ENCODE measurements at places on chromosomes 4 and X.

DNA sequence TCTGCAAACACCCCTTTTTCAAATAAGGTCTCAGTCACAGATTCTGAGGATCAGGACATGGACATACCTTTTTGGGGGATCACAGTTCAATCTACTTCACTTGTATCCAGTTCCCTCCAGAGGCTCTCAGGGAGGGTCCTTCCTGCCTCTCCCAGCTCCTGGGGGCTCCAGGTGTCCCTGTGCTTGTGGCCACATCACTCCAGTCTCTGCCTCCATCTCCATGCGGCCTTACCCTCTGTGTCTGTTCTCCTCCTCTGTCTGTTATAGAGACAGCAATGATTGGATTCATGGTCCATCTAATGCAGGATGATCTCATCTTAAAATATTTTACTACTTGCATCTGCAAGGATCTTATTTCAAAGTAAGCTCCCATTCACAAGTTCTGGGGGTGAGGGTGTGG lies 269.6 kb downstream of the ASMT start:
- no peak for DNase-seq

- no peak for DNase-seq
Measured at GRCh38 chr4:115851918-115852766, 738.7 kb upstream of the NDST4 start.

DNA sequence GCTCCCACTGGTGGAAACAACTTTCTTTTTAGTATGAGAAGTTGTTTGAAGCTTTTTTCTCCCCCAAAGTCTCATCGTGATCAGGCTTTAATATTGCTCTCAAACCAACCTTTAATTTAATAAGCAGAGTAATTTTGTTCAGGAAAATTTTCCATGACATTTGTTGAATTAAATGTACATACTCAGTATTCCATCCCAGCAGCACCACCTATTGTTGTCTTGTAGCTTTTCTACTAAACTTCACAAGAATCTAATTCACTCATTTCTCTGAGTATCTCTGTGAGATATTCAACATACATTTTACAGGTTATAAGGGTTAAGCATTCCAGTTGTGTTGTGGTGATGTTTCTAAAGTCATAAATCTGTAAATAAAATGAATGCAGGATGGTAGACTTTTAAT lies 218.3 kb upstream of the HAND2 start:
- DNase-seq, result no peak

- no peak for DNase-seq
Measured at GRCh38 chrX:110001740-110002299, 1.1 kb upstream of the TMEM164 start.

GRCh38 chr4:176377780-176378179 lies 58.0 kb downstream of the SPCS3 start:
- no peak for DNase-seq

GRCh38 chr4:147042046-147042445 lies 96.4 kb upstream of the TTC29 start:
- no peak for DNase-seq

- no peak for DNase-seq
Measured at GRCh38 chr4:16537926-16538325, 311.7 kb upstream of the TAPT1 start.

- DNase-seq, result no peak
Measured at GRCh38 chrX:139734996-139735395, 27.0 kb upstream of the MCF2 start.

DNA sequence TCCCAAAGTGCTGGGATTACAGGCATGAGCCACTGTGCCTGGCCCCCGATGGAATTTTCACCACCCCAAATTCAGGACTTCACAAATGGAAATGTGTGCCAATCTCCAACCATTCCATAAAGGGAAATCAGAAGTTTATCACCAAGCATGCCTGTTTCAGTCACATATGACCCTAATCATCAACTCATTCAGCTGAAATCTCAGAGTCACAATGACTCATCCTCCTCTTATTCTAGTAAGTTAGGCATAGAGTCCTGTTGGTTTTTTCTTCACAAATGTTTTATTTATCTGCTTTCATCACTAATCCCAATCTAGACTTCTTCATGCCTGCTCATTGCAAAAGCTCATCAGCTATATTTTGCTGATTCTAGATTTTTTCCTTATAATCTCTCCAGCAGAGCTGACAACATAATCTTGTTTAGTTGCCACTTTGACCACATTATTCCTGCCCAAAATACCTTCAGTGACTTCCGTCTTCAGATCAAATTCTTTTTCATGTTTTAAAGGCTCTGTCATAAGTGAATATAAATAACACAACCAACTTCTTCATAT lies 83.3 kb downstream of the SLC7A11 start:
- no peak for DNase-seq

DNA sequence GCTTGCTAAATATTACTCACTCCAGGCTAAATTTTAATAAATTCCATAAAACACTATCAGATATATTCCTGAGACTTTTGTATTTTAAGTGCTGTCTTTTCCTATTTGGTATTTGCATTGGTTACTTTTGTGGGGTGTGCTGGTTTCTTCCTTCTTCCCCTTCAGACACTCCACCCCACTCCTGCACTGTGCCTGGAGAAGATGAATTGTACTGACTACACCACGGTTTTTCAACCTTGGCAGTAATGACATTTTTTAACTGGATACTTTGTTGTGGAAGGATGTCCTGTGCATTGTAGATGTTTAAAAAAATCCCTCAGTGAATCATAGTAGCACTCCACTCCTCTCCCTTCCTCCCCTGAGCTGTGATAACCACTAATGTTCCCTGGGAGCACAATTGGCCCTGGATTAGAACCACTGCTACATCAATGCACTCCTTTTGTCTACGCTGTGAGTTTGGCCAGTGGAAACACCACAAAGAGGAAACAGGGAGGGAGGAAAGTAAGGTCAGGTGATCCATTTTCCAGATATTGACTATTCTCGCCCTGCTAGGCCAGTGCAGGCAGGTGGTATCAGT lies 36.3 kb downstream of the SNCA start:
- no peak for DNase-seq

- no peak for DNase-seq
Measured at GRCh38 chr4:82721819-82722423, 76.7 kb downstream of the SCD5 start.

DNA sequence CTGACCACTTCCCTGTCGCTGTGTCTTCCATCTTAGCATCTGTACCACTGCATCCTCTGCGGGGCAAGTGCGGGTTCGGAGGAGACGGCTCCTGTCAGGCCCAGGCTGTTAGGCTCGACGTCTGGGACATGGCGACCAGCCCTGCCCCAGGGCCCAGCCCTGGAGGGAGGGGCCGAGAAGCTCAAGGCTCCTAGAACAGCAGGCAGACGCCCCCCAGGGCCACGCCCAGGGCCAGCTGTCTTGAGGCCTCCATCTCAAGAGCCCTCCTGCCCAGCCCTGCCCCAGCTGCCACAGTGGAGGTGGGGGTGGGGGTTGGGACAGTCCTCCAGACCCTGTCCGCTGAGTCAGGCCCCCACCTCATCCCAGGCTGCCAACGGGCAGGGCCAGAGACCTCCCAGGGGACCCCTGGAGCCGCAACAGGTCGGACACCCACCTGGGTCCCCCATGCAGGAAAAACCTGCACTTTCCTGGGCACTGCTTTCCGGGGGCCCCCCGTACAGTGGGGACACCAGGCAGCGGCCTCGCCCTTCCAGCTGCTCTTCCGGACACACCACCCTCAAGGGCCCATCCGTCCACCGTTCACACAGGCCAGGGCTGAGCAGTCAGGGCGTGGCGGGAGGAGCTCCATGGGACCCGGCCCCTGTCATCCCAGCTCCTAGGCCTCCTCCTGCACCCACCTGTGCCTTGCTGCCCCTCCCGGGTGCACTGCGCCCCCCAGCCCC lies 83.1 kb downstream of the FAM53A start:
- no peak for DNase-seq

DNA sequence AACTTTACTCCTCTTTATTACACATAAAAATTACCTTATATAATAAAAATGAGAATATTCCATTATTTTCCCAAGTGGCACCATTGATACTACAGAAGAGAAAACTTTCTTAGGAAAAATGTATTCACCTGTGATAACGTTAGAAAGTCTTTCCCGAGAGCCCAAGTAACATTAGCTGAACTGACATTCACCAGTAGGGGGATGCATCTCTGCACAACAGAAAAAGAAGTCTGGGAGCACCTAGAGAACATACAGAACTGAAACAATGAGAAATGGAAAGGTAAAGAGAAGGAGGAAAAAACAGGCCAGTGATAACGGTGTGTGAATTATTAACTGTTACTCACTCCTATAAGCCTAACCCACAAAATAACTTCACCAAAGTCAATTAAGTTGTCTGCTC lies 423.3 kb downstream of the CENPC start:
- DNase-seq, result no peak

DNA sequence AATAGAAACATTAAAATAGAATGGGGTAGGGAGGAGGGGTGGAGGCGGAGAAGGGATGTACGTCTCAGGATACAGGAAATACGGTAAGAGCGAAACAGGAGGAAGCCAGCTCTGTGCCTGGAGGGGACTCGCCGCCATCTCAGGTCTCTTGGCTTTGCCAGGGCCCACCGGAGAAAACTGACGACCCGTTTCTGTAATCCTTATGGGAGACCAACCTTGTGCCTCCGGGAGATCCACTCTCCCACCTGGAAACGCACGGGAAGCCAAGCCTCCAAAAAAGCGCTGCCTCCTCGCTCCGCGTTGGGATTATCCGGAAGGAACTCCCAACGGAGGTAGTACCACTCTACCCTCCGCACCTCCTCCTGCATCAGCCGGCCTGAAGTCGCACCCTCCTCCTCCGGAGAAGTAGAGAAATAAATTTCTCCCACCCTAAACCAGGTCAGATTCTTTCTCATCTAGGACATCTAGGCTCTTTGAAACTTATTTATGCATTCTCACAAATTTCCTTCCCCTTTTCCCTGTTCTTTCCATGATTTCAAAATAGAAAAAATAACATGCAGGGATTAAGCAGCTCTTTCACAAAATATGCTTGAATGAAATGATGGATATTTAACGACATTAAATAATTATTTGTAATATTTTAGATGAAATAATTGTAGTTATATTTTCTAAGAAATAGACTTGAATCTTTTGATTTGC lies at the start of gene NBDY:
Gene NBDY, plus strand, starts transcription at position 92 of the 699 bp plus-strand sequence. Its CDS starts 111 bp downstream, at position 203.
- DNase-seq, result no peak

- DNase-seq, result no peak
Measured at GRCh38 chrX:123361371-123361770, 177.3 kb downstream of the GRIA3 start.

DNA sequence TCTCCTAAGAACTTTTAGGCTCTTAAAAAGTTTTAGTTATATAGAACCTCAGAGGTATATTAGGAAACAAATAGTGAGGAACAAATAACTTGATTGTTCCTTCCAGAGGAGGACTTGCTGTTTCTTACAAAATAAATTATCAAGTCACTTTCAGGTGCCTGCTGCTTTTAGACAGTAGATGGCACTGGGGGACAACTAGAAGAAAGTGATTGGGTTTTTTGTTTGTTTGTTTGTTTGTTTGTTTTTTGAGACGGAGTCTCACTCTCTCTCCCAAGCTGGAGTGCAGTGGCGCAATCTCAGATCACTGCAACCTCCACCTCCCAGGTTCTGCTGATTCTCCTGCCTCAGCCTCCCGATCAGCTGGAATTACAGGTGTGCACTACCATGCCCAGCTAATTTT lies 35.4 kb upstream of the CDKL5 start:
- DNase-seq, result no peak

DNA sequence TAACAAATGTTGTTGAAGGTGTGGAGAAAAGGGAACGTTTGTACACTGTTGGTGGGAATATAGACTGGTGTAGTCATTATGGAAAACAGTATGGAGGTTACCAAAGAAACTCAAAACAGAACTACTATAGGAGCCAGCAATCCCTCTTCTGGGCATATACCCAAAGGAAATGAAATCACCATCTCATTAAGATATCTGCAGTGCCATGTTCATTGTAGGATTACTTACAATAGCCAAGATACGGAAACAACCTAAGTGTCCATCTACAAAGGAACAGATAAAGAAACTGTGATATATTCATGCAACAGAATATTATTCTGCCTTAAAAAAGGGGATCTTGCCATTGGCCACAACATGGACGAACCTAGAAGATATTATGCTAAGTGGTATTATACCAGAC lies 22.2 kb downstream of the APBB2 start:
- no peak for DNase-seq

GRCh38 chr4:145694929-145695328 lies 15.0 kb downstream of the C4orf51 start:
- no peak for DNase-seq

GRCh38 chrX:132033166-132033565 lies 10.1 kb downstream of the STK26 start:
- no peak for DNase-seq

DNA sequence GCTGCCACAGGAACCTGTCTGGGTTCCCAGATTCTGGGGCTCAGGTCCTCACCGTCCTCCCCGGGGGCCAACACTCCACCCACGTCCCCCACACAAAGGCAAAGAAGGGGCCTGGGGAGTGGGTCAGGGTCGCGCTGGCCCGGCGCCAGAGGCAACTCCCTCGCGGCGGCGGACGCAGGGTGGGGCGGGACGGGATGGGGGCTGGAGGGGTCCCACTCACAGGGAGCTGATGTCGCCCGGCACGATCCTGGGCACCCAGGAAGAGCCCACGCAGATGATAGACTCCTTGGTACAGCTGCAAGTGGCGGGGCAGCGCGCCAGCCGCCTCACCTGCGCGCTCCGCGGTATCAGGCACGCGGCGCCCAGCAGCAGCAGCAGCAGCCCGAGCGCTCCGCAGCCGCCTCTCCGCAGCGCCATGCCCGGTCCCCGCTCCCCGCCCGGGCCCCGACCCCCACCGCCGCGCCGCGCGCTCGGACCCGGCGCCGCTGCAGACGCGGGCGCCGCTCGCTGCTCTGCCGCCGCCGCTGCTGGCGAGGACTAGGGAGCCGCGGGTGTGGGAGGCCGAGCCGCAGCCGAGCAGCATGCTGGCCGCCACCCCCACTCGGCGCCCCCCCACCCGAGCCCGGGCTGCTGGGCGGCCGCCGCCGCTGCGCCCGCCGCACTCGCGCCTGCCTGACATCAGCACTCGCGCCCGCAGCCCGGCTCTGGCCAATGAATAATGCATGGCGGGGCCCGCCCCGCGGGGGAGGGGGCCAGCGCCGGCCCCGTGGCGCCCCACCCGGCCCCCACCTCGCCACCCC lies at the start of gene LGI2:
Gene LGI2, minus strand, starts transcription at position 670 of the 800 bp plus-strand sequence. Its CDS starts 253 bp downstream, at position 417.
- DNase-seq, result no peak

DNA sequence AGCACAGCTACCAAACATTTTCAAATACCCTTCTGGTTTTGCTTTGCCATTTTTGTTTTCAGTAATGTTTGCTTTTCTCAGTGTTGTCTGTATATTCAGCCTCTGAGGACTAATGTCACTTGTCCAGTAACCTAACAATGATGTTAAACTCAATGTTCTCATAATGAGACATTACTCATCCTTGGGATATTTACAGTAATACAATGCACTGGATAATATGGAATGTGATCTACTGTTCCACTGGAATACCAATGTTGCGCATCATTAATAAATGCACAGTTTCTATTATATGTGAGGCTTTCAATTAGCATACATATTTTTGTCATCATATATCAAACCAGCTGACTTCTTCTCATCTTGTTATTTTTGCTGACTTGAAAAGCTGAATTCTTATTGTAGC lies 259.1 kb downstream of the SH2D1A start:
- no peak for DNase-seq

- no peak for DNase-seq
Measured at GRCh38 chr4:119244832-119245231, 32.3 kb downstream of the USP53 start.
